ENCODE measurements at places on chromosomes 11 and 22. TPM values are rescaled to one million over a fixed set of nuclear protein-coding genes. Genes with fewer than 3 reads are reported as not detected.

Gene GVQW3
- 1.2 TPM for total RNA-seq

Gene OR8G1
- not detected for total RNA-seq

Gene HTR3A
- not detected for total RNA-seq

Gene TP53AIP1
- total RNA-seq: not detected

Gene ADAMTS15
- under 0.01 TPM for total RNA-seq

Gene CDC45
- total RNA-seq: 22.2 TPM

Gene GAL3ST1
- 0.29 TPM for total RNA-seq

Gene MFRP
- total RNA-seq: not detected

Gene ENTHD1
- total RNA-seq: not detected

Gene B4GALNT4
- total RNA-seq: 1.2 TPM

Gene SLC22A25
- not detected for total RNA-seq

Gene DNAJB13
- not detected for total RNA-seq

Gene CLMP
- total RNA-seq: 64.6 TPM

Gene LRRN4CL
- 6.6 TPM for total RNA-seq

Gene KRTAP5-2
- not detected for total RNA-seq

Gene OR8D1
- not detected for total RNA-seq

Gene IFITM1
- 95.4 TPM for total RNA-seq

Gene BCO2
- total RNA-seq: 7.1 TPM

Gene ZBTB16
- 13.6 TPM for total RNA-seq

Gene CDKN1C
- total RNA-seq: 40.8 TPM

Gene FRMD8
- total RNA-seq: 22.9 TPM

Gene PANX1
- 51.4 TPM for total RNA-seq

Gene ABCC8
- total RNA-seq: not detected

Gene PIM3
- 46.1 TPM for total RNA-seq

Gene MUC6
- total RNA-seq: not detected

Gene SMTNL1
- not detected for total RNA-seq

Gene CRYBB3
- total RNA-seq: not detected

Gene KDM4E
- total RNA-seq: not detected

Gene APOBEC3F
- 4.3 TPM for total RNA-seq

Gene PLAAT5
- total RNA-seq: not detected

Gene NNMT
- total RNA-seq: 574 TPM

Gene TTC36
- not detected for total RNA-seq

Gene ADM2
- 20.2 TPM for total RNA-seq

Gene DCHS1
- 12.8 TPM for total RNA-seq

Gene BSCL2
- total RNA-seq: 137 TPM

Gene CYP2D6
- not detected for total RNA-seq

Gene NPAS4
- not detected for total RNA-seq

Gene KIF18A
- 12.1 TPM for total RNA-seq

Gene KCNK7
- not detected for total RNA-seq

Gene SLC6A5
- total RNA-seq: not detected

Gene IL17REL
- total RNA-seq: not detected

Gene OR51E2
- total RNA-seq: not detected

Gene CARNS1
- total RNA-seq: 0.86 TPM

Gene UCP2
- total RNA-seq: 2.7 TPM

Gene TST
- total RNA-seq: 55.8 TPM

Gene GNAZ
- total RNA-seq: 0.58 TPM

Gene FANCF
- total RNA-seq: 9.2 TPM

Gene GRAMD4
- total RNA-seq: 7.5 TPM

Gene ASPHD2
- total RNA-seq: 0.86 TPM

Gene KRTAP5-10
- not detected for total RNA-seq

Gene C11orf91
- total RNA-seq: not detected

Gene GUCY1A2
- 0.18 TPM for total RNA-seq

Gene SHISAL1
- 0.86 TPM for total RNA-seq

Gene MS4A14
- total RNA-seq: not detected

Gene APOBEC3C
- total RNA-seq: 34.4 TPM

Gene RPS6KA4
- 60.8 TPM for total RNA-seq

Gene HMBS
- total RNA-seq: 25.7 TPM

Gene UPK3A
- total RNA-seq: not detected

Gene OR5L2
- not detected for total RNA-seq

Gene PRR33
- not detected for total RNA-seq

Measured in myometrial cell (primary cell).